GM23338 (cell line): ENCODE measurements at places on chromosomes 6 and 20.

DNA sequence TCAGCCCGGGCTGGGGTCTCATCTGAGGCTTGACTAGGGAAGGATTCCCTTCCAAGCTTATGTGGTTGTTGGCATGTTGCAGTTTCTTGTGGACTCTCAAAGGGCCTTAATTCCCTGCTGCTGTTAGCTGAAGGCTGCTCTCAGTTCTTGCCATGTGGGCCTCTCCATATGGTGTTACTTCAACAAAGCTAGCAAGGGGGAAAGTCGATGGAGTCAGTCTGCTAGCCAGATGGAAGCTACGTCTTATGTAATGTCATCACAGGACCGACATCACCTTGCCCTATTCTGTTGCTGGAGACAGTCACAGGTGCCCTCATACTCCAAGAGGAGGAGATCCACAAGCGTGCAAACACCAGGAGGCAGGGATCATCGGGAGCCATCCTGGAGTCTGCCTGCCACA lies 43.3 kb upstream of the ARMC2 start:
- DNase-seq, result no peak

DNA sequence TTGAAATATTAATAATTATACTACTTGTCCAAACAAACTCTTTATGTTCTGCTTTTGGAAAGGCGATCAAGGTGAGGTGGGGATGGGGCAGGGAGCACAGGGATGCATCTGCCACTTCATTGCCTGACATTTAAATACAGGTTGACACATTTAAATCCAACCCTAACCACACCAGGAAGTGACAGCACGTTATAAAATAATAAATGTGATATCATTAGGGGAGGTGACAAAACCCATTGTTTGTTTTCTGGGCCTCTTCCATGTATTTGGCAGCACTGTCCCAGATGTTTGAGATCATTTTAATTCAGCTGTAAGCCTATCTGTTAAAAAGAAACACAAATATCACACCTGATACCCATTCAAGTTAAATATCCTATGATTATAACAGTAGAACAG lies 342.4 kb upstream of the ARID1B start:
- no peak for DNase-seq

DNA sequence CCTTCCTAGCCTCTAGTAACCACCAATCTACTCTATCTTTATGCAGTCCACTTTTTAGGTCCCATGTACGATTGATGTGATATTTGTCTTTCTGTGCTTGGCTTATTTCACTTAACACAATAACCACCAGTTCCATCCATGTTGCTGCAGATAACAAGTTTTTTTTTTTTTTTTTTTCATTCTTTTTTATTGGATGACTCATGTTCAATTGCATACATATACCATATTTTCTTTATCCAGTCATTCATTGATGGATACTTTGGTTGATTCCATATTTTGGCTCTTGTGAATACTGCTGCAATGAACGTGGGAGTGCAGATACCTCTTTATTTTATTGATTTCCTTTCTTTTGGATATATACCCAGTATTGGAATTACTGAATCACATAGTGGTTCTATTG lies 600.4 kb upstream of the FLRT3 start:
- DNase-seq, result no peak

- DNase-seq, result no peak
Measured at GRCh38 chr6:170245475-170245992, 45.3 kb downstream of the DLL1 start.

GRCh38 chr6:105692613-105693215 lies 289.8 kb upstream of the PREP start:
- DNase-seq, result no peak

- peak; percentile 76 for DNase-seq
Measured at GRCh38 chr6:170403451-170403850, 96.9 kb downstream of the FAM120B start.

DNA sequence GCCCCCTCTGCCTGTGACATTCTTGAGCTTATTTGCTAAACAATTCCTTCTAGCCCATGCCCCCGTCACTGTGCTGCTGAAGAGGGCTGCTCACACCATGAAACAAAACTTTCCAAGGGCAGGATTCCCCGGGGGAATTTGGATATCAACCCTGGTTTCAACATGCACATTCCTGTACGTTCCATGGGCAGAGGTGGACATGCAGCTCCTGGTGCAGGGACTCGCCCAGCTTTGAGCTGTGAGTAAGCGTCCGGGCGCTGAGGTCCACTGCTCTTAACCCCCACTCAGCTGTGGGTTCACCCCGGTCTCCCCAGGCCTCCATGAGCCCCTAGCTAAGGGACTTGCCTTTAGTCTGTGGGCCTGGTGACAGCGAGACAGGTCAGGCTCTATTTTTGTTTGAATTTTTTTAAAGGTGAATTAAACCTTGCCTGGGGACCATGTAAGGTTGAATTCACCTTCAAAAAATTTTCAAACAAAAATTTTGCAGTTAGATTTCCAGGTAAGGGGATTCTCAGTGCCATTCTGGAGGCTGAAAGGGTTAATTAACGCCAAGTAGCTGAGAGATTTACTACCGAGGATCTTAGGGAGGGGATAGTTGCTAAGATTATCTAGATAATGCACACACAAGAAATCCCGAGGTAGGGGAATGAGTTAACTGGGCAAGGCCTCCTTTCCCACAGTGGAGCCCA lies 70.3 kb upstream of the SLC22A23 start:
- no peak for DNase-seq

DNA sequence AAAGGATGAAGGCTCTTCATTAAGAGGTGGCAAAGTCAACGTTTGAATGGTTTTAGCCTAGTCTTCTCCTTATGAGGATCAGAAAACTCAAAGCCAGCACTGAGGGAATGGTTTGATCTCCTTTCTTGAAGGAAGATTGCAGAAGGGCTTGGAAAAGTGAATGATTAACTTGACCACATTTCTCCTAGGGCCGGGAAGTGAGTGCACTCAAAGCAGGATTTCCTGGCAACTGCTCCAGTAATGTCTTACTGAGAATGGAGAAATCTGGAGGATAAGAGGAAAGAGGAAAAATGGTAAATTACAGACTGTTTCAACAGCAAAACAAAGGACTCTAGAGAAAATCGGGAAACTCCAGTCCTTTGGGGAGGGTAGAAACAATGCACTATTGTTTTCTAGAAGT lies 189.0 kb upstream of the FOXA2 start:
- DNase-seq, result no peak

GRCh38 chr6:147700436-147701209 lies 192.1 kb downstream of the SAMD5 start:
- DNase-seq, result no peak

- no peak for DNase-seq
Measured at GRCh38 chr6:45450132-45450531, 72.4 kb upstream of the SUPT3H start.

DNA sequence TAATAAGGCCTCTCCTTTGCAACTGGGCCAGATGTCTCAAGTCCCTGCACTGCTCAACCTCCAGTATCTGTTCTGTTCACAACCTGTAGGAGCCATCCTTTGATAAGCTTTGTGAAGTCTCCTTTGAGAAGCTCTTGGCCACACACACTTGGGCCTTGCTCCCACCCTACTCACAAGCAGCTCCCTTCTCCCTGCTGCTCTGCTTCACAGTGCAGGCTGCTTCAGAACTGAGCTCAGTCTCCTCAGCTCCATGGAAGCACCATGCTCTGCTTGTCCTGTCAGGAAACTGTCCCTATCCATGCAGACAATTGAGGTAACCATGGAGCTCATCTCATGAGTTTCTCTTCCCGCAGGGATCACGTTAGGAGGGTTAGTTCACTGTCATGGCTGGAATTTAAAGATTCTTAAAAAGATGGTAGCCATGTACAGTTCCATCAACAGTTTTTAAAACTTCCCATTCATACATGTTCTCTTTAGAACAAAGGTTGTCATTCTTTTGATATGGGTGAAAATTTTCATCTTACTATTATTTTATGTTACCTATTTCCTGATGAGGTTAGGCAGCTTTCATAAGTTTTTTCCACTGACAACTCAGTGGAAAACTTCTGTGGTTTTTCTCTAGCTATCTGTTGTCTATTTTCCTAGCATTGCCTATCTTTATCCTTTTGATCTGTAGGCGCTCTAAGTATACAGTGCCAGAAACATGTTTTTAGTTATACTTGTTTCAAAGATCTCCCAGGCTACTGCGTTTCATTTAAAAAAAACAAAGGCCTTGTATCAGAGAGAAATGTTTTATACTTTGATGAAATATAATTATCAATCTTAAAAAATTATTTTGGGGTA lies 62.6 kb downstream of the AK9 start:
- no peak for DNase-seq

GRCh38 chr6:166779963-166780683 lies 153.1 kb upstream of the RPS6KA2 start:
- DNase-seq, result no peak

- no peak for DNase-seq
Measured at GRCh38 chr6:63792736-63793464, 157.3 kb downstream of the PHF3 start.
